ENCODE measurements at places on chromosomes 5 and 9. TPM values are rescaled to one million over a fixed set of nuclear protein-coding genes. Genes with fewer than 3 reads are reported as not detected.

DNA sequence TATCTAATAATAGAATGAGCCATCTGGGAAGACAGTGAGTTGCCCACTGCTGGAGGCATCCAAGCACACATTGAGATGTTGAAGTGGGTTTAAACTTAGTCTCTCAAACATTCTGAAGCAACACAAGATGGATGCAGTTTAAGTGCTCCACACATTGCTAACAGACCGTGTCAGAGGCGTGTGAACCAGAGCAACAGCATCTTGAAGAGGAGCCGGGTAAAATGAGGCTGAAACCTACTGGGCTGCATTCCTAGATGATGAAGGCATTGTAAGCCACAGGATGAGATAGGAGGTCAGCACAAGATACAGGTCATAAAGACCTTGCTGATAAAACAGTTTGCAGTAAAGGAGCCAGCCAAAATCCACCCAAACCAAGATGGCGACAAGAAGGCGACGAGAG, 73.5 kb upstream of the TMEM215 start:
- DNase-seq = no peak

F2RL1 gene
- 1.1 TPM for total RNA-seq

- no peak for DNase-seq
Measured at GRCh38 chr5:73306741-73307275, 133.8 kb downstream of the TMEM174 start.

GRCh38 chr9:36451949-36452348, 51.9 kb upstream of the RNF38 start:
- peak; percentile 6 for DNase-seq

GRCh38 chr9:130431536-130432303, 13.0 kb upstream of the ASS1 start:
- no peak for DNase-seq

- no peak for DNase-seq
Measured at GRCh38 chr5:137730336-137730735, 5.6 kb downstream of the KLHL3 start.

- no peak for DNase-seq
Measured at GRCh38 chr5:6652025-6652424, 18.8 kb downstream of the SRD5A1 start.

DNA sequence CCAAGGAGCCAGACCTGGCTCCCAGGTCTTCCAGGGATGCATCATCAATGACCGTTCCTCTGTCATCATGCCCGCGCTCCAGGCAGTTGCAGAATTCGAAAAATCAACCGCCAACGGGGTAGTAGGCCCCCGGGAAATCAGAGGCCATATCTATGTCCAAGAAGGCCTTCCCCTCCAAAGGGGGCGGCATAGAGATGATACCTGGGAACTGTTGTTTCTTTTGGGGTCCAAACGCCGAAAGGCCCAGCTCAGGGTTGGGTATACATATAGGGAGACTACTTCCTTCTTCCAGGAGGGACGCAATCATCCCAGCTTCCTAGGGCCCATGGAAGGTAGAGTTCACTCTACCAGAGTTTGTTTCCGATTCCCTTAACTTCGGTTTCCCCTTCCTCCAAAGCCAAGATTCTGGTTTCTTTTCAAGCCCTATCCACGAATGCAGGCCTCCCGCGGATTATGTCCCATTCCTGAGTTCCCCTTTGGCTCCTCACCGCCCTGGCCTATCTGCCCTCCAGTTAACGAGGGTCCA, 754 bp downstream of the DCAF12 start:
- no peak for DNase-seq

DNA sequence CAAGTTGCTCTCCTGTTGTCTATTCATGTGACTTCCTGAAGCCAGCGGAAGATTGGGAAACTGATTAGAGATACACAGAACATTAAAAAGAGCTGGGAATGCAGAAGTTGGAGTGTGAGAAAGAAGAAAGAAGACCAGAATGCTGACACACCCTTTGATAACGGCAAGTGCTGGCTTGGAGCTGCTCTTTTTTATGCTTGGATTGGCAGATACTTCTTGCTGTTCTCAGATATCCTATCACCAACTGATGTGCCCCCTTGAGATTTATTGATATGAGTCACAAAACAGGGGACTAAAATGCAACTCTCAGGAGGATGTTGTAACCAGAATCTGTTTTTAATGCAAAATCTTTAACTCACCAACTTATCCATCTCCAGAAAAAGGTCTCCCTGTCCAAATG, 56.0 kb upstream of the ASTN2 start:
- no peak for DNase-seq

DNA sequence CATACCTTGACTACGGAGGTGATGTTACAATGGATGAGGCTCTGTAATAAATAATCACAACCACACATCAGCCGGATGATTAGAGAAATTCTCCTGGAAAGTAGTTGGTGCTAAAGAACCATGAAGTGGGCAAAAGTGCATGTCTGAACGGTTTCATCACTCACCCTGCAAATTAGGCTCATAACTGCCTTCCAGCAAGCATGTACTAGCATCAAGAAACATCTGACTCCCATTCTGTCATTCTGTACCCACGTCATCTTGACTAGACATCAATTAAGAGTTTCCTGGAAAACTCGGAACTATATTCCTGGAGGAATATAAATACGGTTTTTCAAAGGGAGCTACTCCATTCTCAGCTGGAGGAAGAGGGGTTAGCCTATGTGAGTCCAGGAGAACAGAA, 52.2 kb downstream of the HSD17B3 start:
- DNase-seq = no peak

- no peak for DNase-seq
Measured at GRCh38 chr9:114238891-114239875, 83.7 kb upstream of the ORM1 start.

GRCh38 chr5:81517462-81517861, 123.5 kb upstream of the ACOT12 start:
- DNase-seq = no peak

DNA sequence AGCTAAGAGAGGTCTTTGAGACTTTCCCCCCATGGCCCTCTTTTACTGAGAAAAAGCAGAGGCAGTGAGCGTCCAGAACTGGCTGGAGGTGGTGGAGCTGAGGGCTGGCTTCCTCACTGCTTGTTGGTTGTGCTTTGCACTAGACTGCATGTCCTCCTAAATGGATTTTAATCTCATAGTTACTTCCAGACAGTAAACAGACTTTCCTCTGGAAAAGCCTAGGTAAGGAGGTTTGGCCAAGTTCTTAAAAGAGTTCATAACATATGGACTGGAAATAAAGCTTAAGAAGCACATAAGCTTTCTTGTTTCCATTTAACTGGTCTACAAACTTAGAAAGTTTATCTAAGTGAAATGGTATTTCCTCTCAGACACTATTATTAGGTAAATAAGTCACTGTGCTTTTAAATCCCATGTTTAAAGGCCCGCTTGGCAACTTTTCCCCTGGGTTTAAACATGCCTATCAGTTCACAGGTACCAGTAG, 2.0 kb downstream of the ASPN start:
- DNase-seq = no peak

DNA sequence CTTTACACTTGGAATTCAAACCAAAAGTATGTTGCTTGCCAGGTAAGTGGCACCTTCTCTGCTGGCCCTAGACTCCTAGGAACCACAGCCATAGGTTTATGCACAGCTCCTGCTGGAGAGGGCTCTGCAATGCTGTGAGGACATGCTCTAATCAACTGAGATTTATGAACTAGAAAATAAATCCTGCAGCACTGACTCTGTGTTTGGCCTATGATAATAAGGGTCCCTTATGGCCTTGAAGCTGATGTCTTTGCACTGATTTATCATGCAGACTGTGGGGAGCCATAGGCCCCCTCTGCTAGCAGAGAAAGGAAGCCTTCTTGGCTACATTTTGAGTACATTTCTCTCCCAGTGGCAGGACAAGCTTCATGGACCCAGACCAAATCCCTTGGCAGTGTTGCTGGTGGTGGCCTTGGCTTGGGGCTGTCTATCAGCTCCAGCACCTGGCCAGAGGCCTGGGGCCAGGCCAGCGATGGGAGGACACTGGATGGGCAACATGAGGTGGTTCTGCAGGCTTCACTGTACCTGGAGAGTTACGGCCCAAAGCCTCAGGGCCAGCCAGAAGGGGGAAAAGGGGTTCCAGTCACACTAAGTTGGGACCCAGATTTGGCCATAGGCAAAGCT, 178.0 kb downstream of the SEMA6A start:
- no peak for DNase-seq

DNA sequence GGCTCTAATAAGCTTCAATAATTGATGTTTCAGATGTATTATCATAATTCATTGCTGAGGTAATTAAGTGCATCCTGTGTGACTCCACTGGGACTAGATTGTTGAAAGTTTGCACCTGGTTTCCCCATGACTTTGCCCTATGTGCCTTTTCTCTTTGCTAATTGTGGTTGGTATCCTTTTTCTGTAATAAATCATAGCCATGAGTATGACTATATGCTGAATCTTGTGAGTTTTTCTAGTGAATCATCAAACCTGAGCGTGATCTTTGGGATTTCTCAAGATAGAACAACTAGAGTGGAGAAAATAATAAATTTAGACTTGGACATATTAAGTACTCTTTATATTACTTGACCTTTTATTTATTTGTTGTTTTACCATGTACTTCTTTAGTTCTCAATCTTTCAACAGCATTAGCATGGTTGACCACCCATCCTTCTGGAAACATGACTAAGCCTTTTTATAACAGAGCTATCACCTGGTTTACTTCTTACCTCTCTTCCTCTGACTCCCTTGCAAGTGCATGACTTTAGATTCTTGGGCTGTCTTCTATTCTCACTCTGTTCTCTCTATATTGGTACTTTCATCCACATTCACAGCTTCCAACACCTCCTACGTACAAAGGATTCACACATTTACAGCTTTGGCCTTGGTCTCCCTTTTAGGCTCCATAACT, 239.6 kb upstream of the TAS2R1 start:
- DNase-seq = no peak

GRCh38 chr9:14515571-14516198, 177.5 kb downstream of the ZDHHC21 start:
- DNase-seq = no peak

MYORG gene
- total RNA-seq = 12.0 TPM

DNA sequence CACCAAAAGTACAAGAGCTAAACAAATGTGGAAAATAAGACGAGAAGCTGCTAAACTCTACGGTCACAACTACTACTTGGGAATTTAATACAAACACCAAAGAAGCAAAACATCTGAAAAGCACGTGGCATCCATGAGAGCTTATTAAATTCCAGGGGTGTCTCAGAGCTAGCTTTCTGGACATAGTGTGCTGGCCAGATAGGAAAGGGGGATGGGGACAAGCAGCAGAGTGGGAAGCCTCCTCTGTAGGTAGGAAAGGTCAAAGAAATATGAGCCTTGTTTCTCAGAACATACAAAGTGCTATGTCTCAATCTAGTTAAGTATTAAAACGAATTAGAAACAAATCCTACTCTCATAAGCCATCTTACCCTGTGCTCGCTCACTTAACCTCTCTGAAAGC, 51.3 kb upstream of the GOLPH3 start:
- no peak for DNase-seq

DNA sequence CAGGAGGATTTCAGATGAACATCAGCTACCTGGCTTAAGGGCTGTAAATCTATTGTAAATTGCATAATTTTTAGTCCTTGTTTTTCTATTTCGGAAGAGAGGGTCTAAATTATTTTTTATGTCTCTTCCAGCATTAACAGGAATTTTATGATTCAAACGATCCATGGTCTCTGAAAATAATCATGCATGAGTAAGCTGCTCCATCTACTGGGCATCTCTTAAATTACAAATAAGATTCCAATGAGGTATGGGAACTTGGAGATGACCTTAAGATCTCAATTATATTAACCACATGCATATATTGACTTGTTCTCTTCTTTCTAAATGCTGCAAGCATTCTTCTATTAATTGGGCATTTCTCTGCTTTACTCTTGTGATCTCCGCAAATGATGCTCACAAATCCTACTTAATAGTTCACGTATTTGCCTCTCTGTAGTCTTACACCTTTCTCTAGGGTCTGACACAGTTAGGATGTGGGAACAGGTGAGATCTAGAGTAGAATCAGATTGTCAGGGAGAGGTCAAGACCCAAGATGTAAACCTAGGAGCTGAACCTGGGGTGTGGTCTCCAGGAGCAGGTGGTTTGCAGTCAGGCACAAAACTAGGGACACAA, 86.9 kb downstream of the NUDT12 start:
- DNase-seq = no peak

DNA sequence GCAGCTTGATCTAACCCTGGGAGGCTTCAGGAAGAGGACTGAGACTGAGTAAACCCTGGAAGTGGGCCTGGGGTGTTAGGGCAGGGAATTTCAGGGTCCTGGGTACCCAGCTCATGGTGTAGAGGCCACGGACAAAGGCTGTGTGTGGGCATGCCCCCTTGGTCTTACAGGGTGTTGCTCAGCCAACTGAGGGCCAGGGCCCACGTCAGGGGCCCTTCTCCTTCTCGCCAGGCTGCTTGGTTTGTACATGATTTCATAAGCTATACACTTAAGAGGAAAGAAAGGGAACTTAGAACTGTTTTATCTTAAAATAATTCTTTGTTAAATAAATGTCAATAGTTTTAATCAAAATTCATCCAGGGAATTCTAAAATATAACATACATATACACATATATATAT, 95.4 kb downstream of the TLE4 start:
- no peak for DNase-seq

GRCh38 chr9:75699017-75699416, 191.5 kb upstream of the PCSK5 start:
- no peak for DNase-seq

STKLD1 gene
- 0.57 TPM for total RNA-seq

GRCh38 chr5:17398866-17399835, 98.9 kb upstream of the TAF11L2 start:
- DNase-seq = no peak

GRCh38 chr5:57067597-57067924, 106.3 kb upstream of the GPBP1 start:
- DNase-seq = no peak

DNA sequence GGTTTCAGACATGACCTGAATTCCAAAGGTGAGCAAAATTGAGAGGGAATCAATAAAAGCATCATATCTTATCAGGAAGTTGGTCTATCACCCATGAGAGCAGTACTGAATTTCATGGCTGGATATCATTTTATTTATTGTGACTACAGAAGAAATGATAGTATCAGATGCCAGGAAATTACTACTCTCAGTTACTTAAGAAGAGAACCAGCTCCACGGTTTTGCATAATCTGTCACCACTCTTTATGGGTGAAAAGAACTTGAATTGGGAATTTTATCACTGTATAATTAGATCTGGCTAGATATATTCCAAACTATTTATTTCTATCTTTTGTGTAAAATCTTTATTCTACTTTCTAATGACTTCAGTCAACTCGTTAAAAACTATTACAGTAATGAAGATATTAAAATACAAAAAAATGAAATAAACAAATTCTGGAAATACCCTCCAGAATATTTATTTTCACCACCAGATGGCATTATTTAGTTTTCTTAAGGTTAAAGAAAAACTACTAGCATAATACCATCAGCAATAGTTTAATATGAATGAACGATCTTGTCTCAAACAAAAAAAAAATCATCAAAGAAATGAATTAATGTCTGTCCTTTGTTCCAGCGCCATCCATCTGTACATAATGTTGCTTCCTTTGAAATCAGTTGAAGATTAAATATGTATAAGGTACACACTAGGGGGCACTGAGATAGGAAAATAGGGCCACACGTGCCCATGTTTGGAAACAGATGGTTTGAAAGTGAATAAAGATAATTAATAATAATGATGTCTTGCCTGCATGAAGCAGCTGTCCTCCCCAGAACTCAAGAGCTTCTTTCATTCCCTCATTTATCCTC, 84.7 kb upstream of the SLCO6A1 start:
- DNase-seq = no peak

IFNA6 gene
- total RNA-seq = not detected

GRCh38 chr9:108860764-108861163, 1.3 kb upstream of the ACTL7A start:
- DNase-seq = no peak

ACTBL2 gene
- total RNA-seq = not detected

DMGDH gene
- total RNA-seq = 1.7 TPM
